Fibroblast of villous mesenchyme (primary cell): ENCODE measurements at places on chromosomes 4 and X. TPM values are rescaled to one million over a fixed set of nuclear protein-coding genes. Genes with fewer than 3 reads are reported as not detected.

ERAS gene
- total RNA-seq: not detected in 2 replicates

MID1 gene
- total RNA-seq: 7.4 and 16.4 TPM in 2 replicates

PNMA5 gene
- 0.64 TPM in 1 of 2 replicates, not detected in the other for total RNA-seq

RTL3 gene
- total RNA-seq: under 0.01 and 0.32 TPM in 2 replicates

PDLIM3 gene
- 15.1 and 96.6 TPM in 2 replicates for total RNA-seq

MAGEB10 gene
- not detected in 2 replicates for total RNA-seq

CFP gene
- total RNA-seq: under 0.01 and 0.32 TPM in 2 replicates

ARHGAP6 gene
- total RNA-seq: 1.7 and 1.9 TPM in 2 replicates

PAGE4 gene
- total RNA-seq: not detected in 2 replicates

CNKSR2 gene
- 1.9 and 4.7 TPM in 2 replicates for total RNA-seq

IBSP gene
- not detected in 2 replicates for total RNA-seq

KIF4A gene
- 8.1 and 10.8 TPM in 2 replicates for total RNA-seq

MAGEA2B gene
- total RNA-seq: not detected in 2 replicates

XPNPEP2 gene
- total RNA-seq: under 0.01 TPM in 1 of 2 replicates, not detected in the other

YTHDC1 gene
- total RNA-seq: 34.8 and 43.2 TPM in 2 replicates

TACR3 gene
- total RNA-seq: not detected in 2 replicates

CYTL1 gene
- 1.3 TPM in 1 of 2 replicates, not detected in the other for total RNA-seq

SASH3 gene
- total RNA-seq: not detected in 2 replicates

FAM114A1 gene
- 426 and 471 TPM in 2 replicates for total RNA-seq

UGT2B17 gene
- not detected in 2 replicates for total RNA-seq

ATP1B4 gene
- not detected in 2 replicates for total RNA-seq

ADAMTS3 gene
- total RNA-seq: 2.6 and 3.0 TPM in 2 replicates

PPEF2 gene
- under 0.01 TPM in 1 of 2 replicates, not detected in the other for total RNA-seq

BRCC3 gene
- 8.4 and 11.2 TPM in 2 replicates for total RNA-seq

CT45A9 gene
- not detected in 2 replicates for total RNA-seq

FAM149A gene
- total RNA-seq: 0.43 and 0.64 TPM in 2 replicates

S100G gene
- not detected in 2 replicates for total RNA-seq

FOXR2 gene
- total RNA-seq: not detected in 2 replicates

MAP9 gene
- 11.3 and 17.7 TPM in 2 replicates for total RNA-seq

ASB5 gene
- 1.3 and 7.4 TPM in 2 replicates for total RNA-seq

TEX13C gene
- total RNA-seq: not detected in 2 replicates

TNIP3 gene
- total RNA-seq: 0.32 and 0.43 TPM in 2 replicates

ZNF718 gene
- total RNA-seq: 7.1 and 8.2 TPM in 2 replicates
